Stimulated activated CD4-positive, alpha-beta T cell treated with anti-CD3 and anti-CD28 coated beads, Interleukin-12 subunit alpha, Interleukin-12 subunit beta, amount 100 ng/mL, for 4 hours (primary cell): ENCODE measurements at places on chromosomes 6 and 20.

DNA sequence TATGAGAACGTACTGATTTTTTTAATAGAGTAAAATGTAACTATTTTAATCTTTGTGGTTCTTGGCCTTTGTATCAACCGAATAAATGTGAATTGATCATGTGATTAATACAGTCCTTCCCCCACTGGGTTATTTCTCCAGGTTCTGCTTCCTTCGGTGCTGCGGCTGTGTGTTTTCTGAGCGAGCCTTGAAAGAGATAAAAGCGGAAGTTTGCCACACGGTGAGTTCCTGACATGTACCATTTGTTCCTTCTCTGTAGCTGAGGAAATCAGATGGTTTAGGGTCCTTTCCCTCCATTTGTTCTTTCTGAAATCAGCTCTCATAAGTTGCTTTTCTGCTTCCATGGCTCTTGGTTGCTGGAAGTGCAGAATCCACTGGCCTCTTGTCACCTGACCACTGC is 15.5 kb downstream of the RTF2 start:
- DNase-seq: no peak

- no peak for DNase-seq
These were observed 44.7 kb upstream of the SIRPG start for GRCh38 chr20:1702328-1702727.

GRCh38 chr20:58722877-58723627 is 30.5 kb downstream of the NPEPL1 start:
- no peak for DNase-seq

DNA sequence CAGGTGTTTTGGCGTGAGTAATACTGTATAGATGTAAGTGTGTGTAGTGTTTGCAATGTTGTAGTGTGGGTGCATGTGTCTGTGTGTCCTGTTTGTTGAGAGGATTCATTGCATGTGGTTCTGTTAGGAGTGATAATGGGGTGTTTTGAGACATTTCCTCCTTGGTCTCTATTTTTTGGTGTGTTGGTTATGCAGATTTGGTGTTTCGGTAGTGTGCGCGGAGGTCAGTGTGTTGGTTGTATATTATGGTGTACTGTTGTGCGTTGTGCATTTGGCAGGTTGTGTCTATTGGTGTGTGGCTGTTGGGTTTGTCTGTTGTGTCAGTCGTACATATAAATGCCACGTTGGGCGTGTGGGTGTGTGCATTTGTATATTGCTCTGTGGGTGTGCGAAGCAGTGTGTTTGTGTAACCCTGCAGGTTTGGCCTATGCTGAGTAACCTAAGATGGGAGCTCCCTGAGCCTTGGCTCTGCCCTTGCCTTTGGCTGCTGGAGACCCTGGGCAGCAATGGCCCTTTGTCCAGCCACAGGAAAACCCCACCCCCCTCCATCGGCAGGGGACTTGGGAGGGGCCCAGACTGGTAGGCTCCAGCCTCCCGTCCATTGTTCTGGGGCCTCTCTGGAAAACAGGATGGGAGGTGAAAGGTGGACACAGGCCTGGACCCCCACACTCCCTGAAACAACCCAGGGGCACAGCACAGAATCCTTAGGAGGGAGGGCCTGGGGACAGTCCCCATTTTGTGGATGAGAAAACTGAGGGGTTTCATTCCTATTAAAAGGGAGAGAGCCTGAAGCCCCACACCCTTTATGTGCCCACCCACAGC is 10.3 kb upstream of the ID1 start:
- DNase-seq: no peak

GRCh38 chr6:120378582-120379220 is 955.6 kb downstream of the TBC1D32 start:
- DNase-seq: no peak

DNA sequence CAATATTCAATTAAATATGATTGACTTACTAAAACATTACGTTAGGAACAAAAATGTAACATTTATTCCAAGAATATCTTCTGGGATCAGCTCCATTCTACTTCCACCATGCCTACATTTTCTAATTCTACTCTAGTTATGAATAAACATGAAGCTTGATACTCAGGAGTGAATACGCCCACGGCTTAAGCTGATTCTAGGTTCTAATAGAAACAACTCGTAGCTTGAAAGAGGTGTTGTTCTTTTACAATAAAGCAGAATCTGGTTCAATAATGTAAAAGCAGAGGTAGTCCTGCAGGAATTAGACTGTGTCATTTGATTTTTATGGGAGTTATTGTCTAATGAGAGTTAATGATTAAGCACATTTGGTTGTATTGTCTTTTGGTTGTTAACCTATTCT is 107.3 kb upstream of the OLIG3 start:
- no peak for DNase-seq

DNA sequence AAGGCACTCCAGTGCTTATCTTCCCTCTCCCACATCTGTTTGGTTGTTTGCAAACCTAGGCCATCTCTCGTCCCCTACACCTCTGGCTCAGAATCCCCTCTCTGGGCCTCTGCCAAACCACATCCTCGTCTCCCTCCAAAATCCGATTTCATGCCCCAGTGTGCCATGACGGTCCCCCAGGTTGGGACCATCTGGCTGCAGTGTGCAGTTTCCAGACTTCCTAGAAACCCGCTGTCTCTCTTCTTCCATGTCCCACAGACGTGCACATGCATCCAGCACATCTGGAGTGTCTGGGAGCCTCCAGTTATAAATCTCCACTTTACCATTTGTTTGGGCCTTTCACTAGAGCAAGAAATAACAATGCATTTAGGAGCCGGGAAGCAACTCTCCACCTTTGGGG is 316.2 kb downstream of the KIF16B start:
- DNase-seq: no peak

GRCh38 chr6:21075986-21076385 is 517.6 kb upstream of the SOX4 start:
- DNase-seq: no peak

DNA sequence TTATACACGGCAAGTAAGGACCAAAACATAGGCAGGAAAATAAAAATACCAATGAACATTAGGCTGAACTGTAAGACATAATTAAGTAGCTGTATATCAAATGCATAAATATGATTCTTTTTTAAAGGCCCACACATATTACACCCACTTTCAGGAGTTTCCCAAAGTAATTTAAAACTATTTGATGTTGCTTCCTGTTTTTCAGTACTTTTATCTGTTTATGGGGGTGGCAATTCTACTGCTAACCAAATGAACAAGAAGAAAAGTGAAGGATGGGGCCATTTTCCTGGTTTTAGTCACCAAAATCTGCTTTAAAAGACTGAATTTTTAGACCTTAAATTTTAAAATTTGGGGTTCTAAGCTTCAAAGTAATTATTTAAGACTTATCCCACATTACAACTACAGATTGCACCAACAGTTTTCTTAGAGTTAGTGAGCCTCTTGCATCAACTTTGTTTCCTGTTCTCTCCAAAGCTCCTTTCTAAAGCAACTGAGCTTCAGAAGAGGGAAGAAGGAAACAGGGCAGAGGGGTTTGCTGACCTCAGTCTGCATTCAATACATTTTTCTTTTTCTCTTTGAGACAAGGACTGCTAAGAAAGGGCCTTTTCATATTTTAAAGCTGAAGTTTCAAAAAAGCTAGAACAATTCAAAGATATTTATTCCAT is 191.0 kb downstream of the BACH2 start:
- DNase-seq: no peak

DNA sequence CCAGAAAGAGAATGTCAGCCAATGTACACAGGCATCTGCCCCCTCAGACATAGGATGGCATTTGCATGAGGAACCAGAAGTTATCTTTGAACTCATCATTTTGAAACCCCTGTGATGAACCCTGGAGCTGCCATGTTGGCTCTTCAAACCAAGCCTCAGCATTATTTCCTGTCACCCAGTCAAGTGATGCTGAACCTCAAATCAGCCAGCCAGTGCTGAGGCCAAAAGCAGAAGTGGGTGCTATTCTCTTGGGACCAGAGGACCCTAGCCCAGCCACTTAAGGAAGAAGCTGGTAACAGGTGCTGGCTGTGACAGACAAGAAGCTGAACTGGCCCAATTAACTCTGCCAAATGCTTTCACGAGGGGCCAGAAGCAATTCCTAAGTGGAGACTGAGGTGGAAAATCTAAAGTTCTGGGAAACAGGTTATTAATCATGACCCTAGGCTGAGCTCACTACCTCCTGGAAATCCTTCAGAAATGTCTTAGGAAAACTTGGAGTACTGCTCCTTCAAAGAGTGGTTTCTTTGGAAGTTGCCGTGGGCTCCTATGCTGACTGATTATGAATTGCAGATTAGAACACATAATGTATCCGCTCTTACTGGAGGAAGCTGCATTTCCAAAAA is 4.0 kb downstream of the PKIG start:
- DNase-seq: no peak

- no peak for DNase-seq
These were observed 23.4 kb downstream of the ATRN start for GRCh38 chr20:3494218-3494617.

GRCh38 chr20:1754306-1754705 is 96.7 kb upstream of the SIRPG start:
- DNase-seq: no peak

DNA sequence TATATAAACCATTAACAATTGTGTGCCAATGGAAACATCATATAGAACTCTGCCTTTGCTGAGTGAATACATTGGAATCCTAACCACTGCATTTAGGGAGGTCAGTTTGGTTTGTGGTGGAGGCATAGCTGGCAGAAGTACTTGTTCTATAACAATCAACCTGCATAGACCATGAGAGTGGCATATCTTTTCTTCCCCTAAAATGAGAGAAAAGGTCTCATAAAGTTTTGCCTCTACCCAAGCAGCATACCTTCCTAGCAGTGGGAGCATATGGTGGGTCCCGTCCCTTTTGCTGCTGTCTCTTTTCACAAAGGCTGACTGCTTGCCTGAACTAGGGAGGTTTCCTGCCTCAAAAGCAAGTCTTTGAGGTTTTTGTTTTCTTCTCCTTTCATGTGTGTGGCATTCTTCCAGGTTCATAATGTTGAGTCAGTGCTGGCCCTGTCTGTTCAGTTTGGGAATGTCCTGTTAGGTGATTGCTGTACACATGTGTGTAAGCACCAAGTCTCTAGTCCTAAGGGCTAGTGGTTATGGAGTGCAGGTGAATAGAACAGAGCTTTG is 61.2 kb upstream of the SUPT3H start:
- DNase-seq: no peak

DNA sequence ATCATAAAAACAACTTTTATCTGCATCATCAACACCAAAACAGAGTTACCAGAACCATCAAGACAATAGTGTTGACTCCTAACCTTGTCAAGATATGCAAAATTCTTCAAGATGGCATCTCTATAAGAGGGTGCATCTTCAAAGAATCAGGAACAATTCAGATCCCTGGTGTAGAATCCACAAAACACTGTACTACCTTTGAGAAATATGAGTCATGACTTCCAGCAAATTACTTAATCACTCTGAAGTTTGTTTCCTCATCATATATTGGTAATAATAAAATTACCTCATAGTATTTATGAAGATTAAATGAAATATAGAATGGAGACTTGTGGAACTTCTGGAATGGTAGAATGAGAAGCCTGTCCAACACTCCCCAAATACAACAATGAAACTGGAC is 221.3 kb upstream of the SUPT3H start:
- no peak for DNase-seq

- no peak for DNase-seq
These were observed 737.1 kb downstream of the DHX35 start for GRCh38 chr20:39699166-39699725.

DNA sequence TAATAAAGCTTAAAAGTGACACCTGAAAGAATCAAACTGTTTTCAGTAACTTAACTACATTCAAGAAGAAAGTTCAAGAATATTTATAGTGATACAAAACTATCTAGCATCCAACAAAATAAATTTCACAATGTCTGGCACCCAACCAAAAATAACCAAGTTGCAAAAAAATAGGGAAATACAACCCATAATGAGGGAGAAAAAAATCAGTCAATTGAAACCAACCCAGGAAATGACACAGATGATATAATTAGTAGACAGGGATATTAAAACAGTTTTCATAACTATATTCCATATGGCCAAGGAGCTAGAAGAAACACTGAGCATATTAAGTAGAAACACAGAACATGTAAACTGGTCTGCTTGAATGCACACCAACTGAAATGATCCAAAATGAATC is 120.2 kb upstream of the BEND3 start:
- no peak for DNase-seq

DNA sequence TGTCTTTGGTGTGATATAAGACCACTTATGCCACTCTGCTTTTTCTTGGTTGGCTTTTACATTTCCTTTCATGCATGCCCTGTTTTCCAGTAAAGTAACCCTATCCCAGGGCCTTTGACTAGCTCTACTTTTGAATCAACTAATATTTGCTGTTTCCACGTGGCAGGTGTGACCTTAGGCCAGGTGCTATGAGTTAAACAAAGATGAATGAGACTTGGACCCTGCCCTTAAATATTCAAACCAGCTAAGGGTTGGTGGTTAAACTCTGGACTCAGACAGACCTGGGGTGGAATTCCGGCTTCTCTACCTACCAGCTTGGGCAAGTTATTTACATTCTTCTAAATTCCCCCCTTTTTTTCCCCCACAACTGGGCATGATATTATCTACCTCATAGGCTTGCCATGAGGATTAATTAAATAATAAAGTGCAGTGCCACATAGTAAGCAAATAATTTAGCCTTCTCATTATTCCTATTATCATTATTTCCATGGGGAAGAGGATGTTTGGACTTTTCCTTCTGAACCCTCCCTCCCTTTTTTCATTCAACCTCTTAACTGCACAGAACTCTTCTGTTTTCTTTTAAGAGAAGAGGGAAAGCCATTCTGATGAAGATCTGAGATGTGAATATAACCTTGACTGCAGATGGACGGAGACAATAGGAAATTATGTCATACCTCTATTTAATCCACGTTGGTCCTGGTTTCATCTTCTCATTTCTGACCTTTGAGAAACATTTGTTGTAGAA is 143.6 kb upstream of the TNFAIP3 start:
- no peak for DNase-seq

GRCh38 chr6:21593927-21594415 is 420 bp downstream of the SOX4 start:
- DNase-seq: peak; percentile 4

GRCh38 chr6:112997421-112998085 is 650.4 kb downstream of the RFPL4B start:
- DNase-seq: no peak

GRCh38 chr6:110547266-110547964 is 71.0 kb upstream of the SLC22A16 start:
- DNase-seq: no peak
